ENCODE measurements at places on chromosomes 5 and 9. TPM values are rescaled to one million over a fixed set of nuclear protein-coding genes. Genes with fewer than 3 reads are reported as not detected.

DNA sequence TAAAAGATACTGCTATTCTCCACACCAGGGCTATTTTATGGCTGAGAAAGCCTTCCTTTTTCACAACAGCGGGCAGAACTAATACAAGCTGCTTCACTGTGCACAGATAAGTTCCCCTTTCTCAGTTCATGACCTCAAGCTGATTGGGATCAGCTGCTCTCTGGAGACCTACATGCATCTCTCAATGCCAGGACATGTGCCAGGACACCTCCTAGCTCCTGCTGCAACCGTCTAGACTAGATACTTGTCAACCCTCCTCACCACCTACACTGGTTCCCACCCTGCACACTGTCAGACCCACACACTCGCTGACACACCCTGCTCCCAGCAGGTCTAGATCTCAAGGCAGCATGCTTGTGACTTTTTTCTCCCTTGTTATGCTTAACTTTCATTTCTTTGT lies 39.8 kb downstream of the STARD4 start:
- no peak for DNase-seq

GRCh38 chr5:180455872-180456271 lies 38.3 kb upstream of the CNOT6 start:
- no peak for DNase-seq

The ECM2 gene
- not detected for polyA plus RNA-seq

DNA sequence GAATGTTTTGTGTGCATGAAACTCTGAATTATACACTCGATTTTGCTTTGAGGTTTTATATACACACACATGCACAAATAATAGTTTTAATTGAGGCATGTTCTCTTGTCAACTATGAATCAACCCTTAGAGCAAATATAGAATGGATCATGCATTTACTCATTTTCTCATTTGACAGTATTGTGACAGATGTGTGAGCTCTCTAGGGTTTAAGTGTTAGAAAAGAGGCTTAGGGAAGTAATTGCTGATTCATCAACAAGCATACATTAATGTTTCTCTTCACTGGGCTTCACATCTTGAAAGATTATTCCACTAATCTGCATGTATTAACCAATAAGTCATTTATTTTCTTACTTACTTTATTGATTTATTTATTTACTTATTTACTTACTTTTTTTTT lies 1356.8 kb upstream of the ACO1 start:
- DNase-seq: no peak

Data from CD4-positive, CD25-positive, alpha-beta regulatory T cell (primary cell).